BE2C (cell line): ENCODE measurements at places on chromosomes 7 and 10.

- DNase-seq: no peak
These were observed 20.8 kb downstream of the SPOCK2 start for GRCh38 chr10:72067463-72068125.

DNA sequence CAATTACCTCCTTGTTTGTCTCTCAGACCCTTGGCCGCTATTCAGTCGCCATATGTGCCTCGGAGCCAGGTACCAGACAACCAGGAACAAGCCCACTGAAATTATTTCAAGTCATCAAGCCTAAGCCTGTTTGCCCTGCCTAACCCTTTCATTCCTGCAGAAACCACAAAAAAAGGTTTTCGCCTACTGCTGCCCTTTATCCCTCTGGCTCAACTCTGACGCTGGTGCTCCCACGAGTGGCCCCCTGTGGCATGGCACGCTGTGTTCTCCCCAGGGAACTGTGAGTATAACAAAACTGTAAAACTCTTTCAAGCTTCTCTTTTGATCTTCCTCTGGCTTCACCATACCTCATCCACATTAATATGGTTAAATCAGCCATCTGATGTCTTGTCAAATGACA is 215.7 kb upstream of the CDC14C start:
- DNase-seq: no peak

GRCh38 chr7:121029302-121029701 is 40.8 kb downstream of the CPED1 start:
- DNase-seq: no peak

- DNase-seq: peak; percentile 41
These were observed 333.9 kb downstream of the AUTS2 start for GRCh38 chr7:69932034-69932628.

DNA sequence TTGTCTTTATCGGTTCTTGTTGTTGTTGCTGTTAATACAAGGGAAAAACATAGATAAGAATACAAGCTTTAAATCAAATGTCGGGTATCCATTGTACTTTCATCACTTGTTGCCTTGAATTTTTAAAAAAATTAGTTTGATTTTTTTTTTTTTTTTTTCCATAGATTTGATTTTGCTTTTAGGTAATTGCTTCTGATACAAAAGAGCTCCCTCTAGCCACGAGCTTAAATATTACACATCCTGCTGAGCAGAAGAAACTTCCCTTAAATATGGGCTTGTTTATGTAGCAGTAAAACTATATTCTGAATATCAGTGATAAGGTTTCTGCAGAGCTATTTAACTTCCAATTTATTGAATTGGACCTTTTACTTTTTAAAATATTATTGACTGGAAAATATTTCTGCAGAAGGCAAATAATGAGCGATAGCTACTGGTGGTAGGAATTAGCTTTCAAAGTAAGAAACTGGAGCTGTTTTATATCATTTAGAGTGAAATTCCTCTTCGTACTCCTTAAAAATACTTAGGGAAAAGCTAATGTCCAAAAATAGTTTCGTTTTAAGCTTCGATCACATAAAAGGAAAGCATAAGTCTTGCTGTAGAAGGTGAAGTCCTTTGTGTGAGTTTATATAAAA is 216.9 kb downstream of the POLR1F start:
- no peak for DNase-seq

DNA sequence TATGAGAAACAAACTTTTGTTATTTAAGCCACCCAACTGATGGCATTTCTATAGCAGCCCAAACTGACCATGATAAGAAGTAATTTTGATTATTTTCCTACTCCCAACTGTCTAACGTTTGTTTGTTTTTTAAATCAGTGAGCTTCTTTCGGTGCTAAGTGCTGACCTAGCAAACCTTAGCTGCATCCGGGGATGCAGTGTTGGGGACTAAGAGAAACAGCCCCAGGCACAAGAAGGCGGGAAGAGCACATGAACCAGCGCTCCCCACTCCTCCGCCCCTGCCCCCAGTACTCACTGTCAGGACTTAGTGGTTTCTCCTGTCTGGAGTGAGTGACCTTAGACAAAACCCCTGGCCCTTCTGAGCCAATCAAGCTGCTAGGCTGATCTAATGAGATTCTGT is 168.8 kb downstream of the CALN1 start:
- no peak for DNase-seq

DNA sequence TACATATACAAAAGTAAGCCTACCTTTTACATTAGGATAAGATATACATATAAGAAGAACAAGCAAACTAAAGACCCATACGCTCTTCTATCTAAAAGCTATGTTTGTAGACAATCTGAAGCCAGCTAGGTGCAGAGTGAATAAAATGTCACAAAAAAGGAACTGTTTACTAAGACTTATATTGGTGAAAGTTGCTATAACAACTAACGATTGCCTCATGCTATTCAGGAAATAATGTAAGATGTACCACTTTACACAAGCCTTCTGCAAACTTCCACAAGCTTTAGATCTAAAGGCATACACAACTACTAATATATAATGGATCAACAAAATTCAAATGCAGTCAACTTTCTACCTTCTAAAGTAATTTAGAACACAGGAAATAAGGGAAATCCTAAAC is 175.1 kb downstream of the SRPK2 start:
- DNase-seq: no peak

DNA sequence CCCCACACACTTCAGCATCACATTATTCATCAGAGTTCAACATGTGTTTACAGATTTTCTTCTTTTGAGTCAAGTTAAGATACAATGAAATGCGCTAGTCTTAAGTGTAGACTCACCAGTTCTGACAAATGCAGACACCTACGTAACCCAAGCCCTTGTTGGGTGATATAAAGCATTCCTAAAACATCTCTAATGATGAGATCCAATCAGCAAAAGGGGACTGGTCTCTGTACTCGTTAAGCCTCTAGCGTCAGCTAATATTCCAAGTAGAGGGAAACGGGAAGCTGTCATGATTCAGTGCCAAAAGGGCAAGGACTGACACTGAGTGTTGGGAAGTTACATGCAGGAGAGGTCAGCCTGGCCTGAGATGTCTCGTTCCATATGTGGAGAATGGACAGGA is 38.7 kb upstream of the TRIL start:
- no peak for DNase-seq

DNA sequence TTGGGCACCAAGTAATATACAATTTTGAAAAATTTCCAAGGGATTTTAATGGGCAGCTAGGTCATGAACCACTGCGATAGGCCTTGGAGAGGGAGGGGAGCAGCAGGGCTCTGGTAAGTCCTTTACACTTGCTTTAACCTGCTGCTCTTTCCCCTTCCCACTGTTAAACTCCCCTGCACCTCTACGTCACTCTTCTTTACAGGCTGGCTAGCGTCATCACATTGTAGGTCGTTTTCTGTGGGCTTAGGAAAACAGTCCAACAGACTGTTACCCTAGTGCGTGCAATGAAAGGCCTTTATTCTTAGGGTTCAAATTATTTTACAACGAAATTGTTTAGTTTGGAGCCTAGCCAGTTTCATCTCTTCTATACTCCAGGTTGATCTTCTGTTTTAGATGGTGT is 235.7 kb downstream of the AUTS2 start:
- DNase-seq: no peak

DNA sequence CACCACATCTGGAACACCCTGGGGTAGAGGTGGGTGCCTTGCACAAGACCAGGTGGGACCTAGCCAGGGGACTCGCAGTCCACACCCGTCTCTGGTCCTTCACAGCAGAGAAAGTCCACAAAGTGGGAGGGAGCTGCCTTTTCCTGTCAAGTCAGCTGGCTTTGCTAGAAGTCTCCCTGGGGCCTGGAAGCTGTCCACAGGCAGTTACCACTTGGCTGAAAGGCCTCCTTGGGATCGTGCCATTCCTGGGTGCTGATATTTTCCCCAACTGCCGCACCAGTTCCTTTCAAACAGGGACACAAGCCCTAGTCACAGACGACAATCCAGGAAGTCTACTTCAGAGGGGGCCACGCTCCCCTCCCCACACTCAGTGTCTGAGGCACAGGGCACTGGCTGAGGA is 75.4 kb downstream of the AFAP1L2 start:
- no peak for DNase-seq

DNA sequence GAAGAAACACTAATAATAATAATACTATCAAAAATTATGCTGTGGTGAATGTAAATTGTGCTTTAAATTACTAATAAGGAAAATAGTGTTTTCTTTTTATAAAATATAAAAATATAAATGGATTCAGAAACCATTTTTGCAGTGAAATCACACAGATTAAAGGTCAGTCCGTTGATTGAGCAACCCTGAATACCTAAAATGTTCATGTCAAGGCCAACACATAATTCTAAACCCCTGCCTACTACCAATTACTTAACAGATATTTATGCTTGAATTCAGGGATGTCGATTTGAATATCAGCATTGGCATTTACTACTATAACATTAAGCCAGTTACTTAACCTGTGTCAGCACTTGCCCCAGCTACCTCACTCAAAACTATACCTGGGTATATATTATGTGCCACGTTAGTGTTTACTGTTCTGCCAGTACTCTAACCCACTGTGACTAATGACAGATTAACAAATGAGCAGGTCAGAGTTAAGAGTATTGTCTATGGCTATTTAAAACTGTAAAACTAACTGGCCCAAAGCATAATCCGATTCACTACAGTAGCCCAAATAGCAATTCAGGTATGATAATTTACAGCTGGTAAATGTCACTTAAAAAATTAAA is 165.0 kb downstream of the KMT2E start:
- no peak for DNase-seq

DNA sequence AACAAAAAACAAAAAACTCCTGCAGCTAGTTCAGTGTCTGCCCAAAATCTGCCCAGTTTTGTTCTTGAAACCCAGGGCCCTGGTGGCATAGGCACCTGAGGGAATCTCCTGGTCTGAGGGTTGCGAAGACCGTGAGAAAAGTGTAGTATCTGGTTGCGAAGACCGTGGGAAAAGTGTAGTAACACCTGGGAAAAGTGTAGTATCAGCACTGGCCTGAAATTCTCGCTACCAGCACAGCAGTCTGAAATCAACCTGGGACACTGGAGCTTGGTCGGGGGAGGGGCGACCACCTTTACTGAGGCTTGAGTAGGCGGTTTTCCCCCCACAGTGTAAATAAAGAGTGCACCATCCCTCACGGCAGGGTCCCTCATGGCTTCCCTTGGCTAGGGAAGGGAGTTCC is 82.5 kb upstream of the SP4 start:
- DNase-seq: no peak

- DNase-seq: no peak
These were observed 130.7 kb upstream of the TMEM72 start for GRCh38 chr10:44780426-44780825.

- DNase-seq: peak; percentile 20
These were observed 36.6 kb upstream of the LRRC18 start for GRCh38 chr10:48976196-48976595.

GRCh38 chr7:156629873-156630272 is 10.7 kb upstream of the RNF32 start:
- DNase-seq: no peak

GRCh38 chr7:151517601-151518104 is 2.0 kb downstream of the RHEB start:
- no peak for DNase-seq

GRCh38 chr10:70571636-70572439 is 30.7 kb downstream of the PRF1 start:
- no peak for DNase-seq

GRCh38 chr7:32583791-32584190 is 88.5 kb downstream of the AVL9 start:
- DNase-seq: no peak

GRCh38 chr10:70494966-70495365 is 16.4 kb downstream of the PALD1 start:
- DNase-seq: no peak

- DNase-seq: no peak
These were observed 20.0 kb downstream of the AKR1D1 start for GRCh38 chr7:138095972-138096935.

DNA sequence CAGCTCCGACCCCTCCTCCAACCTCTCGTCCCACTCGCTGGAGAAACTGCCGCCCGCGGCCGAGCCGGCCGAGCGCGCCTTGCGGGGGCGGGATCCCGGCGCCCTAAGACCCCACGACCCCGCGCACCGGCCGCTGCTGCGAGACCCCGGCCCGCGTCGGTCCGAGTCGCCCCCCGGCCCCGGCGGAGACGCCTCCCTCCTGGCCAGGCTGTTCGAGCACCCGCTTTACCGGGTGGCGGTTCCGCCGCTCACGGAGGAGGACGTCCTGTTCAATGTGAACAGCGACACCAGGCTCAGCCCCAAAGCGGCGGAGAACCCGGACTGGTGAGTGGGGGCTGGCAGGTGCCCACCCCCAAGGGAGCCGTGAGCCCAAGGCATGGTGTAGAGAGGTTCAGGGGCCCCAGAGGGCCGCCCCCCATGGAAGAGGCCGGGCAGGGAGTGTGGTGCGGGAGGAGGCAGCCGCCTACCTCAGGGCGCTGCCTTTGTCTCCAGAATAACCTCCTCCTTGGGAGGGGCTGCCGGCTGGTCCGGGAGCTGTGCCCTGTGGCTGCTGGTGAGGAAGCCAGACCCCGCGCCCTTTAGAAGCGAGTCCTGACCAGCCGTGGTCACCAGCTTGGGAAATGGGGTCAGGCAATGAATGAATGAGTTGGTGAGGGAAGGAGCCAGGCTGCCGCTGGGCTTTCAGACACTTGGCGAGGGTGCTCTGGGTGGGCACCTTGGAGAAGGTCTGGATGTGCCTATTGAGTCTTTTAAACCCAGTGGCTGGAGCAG is 1.3 kb downstream of the FAM20C start:
- DNase-seq: no peak

DNA sequence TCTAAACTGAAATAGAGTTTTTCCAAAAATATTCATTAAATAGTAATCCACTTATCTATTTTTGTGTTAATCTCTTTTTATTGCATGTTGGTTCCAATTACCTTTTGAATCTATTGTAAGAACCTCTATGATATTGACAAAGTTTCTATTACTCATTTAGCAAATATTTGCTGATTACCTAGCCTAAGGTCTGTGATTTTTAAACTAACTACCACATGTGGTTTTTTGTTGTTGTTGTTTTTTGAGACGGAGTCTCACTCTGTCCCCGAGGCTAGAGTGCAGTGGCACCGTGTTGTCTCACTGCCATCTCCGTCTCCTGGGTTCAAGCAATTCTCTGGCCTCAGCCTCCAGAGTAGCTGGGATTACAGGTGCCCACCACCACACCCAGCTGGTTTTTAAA is 2.0 kb upstream of the ASB13 start:
- DNase-seq: no peak
